CD8-positive, alpha-beta T cell (primary cell): ENCODE measurements at places on chromosomes 6 and 20.

GRCh38 chr20:31872406-31872805, 2.0 kb downstream of the TTLL9 start:
- no peak for DNase-seq

GRCh38 chr6:16179970-16180431, 51.1 kb downstream of the MYLIP start:
- peak; percentile 86 for DNase-seq

GRCh38 chr20:46809706-46810360, 84.8 kb upstream of the EYA2 start:
- no peak for DNase-seq

DNA sequence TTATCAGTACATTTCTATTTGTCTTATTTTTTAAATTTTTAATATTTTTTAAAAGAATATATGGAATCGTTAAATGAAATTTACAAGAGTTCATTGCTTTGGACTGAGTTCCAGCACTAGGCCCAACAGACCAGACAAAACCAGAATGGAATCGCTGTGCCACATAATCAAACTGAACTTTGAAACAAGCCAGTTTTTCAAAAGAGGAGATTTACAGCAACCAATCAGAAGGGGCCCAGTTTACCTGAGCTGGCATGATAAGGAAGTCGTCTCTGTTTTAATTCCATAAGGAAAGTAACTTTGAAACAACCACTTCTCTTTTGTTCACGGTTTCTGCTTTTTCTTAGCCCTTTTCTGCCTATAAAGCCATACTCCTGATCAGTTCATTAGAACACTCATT, 293.6 kb upstream of the FLRT3 start:
- no peak for DNase-seq
